Cerebellar nuclear complex (tissue), 1 donor: ENCODE measurements at places on chromosomes 7 and 10.
A peak's percentile ranks its signal among the peaks of the same experiment; 100 is the strongest.

- no peak for DNase-seq
These were observed 158.6 kb upstream of the CHRM2 start for GRCh38 chr7:136709876-136710275.

- DNase-seq = no peak
These were observed 18.0 kb downstream of the RNLS start for GRCh38 chr10:88565072-88565471.

- DNase-seq = no peak
These were observed 35.5 kb upstream of the FOXL3 start for GRCh38 chr7:254337-255037.

DNA sequence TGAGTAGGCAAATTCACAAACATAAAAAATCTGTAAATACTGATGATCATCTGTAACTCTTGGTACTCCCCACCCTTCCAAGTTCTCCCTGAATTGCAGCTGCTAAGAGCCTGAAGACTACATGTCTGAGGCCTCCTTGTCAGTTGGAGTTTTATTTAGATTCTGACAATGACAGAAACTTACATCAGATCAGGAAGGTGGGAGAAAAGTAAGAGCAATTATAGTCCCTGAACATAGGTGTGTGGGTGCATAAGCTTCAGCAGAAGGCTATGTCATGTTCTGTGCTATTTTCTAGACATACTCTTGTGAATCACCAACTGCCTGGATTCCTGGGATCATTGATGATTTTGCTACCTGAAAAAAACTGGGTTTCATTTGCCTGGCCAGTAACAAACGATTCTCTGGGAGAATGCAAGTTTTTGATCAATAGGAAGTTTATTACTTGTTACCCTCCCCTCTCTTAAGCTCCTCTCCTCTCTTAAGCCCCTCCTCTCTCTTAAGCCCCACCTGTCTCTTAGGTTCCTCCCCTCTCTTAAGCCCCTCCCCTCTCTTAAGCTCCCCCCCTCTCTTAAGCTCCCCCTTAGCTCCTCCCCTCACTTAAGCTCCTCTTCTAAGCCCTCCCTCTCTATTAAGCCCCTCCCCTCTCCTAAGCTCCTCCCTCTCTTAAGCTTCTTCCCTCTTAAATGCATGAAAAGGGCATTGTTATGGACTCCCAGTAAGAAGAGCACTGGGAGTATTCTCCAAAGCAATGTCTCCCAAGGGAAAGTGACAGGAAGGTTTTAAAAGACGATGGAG, 1183.4 kb upstream of the AUTS2 start:
- DNase-seq = no peak

GRCh38 chr10:66673071-66673470, 252.8 kb upstream of the LRRTM3 start:
- no peak for DNase-seq

DNA sequence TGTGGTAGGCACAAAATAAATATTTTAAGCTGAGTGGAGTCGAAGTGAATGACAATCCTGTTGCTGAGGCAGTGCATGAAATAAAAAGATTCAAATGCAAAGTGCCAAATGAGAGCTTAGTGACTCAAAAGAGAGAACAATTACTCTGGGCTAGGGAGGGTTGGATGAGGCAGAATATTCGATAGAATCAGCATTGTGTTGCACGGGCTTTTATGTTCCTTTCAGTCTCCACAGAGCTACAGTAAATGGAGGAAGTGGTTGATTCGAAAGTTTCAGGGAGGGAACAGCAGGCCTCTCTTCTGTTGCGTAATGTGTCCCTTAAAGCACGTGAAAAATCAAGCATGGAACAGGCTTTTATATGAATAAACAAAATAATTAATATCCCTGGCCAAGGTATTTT, 599.3 kb upstream of the CELF2 start:
- DNase-seq = no peak

GRCh38 chr7:37511915-37512314, 63.3 kb upstream of the ELMO1 start:
- DNase-seq = no peak

GRCh38 chr10:505419-505818, 184.0 kb downstream of the DIP2C start:
- no peak for DNase-seq

DNA sequence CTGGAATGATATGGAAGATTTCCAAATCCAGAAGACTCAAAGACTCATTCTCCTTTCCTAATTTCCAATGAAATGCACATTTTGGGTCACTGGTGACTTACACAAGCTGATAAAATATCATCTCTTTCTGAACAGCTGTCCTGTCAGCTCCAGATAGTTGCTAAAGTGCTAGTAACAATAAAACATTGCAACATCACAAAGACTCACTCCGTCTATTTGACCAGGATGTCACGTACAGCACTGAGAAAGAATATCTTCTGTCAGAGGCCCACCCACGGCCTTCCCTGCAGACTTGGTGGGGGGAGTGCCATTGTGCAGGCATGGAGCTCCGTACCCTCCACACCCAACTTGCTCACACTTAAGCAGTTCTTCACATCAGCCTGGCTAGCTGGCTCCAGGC, 78.9 kb upstream of the EGR2 start:
- DNase-seq = no peak

DNA sequence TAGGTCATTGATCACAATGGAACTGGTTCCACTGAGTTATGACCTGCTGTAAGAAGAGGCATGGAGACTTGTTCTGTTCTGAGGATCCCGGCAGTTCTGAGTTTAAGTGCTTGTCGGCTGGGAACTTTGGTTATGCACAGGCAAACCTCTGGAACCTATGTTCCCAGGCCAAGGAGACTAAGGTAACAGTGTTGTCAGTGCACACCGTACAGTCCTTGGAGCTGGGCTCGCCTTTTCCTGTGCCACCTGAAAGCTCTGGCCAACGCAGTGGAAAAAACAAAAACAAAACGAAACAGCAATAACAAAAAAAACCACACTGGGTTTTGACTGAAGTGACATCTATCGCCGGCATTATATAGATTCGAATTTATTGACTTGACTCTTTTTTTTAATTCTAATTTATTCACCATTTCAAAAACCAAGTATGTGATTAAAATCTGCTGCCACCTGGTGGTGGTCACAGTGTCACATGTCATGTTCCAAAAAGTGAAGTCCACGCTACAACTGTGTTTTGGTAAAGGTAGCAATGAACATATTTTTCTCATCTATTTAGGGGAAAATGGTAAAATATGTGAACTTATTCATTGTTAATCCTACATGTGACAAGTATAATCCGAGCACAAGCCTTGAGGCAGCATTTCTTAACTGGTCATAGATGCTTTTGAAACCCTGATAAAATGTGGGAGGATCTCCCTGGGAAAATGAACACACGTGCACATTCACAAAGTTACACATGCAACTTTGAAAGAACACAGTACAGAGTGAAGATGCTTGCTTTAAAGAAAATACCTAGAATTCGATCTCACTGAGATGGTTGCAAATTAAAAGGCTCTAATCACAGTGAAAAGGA, 113.8 kb upstream of the PPP2R2D start:
- DNase-seq = peak; percentile 1

DNA sequence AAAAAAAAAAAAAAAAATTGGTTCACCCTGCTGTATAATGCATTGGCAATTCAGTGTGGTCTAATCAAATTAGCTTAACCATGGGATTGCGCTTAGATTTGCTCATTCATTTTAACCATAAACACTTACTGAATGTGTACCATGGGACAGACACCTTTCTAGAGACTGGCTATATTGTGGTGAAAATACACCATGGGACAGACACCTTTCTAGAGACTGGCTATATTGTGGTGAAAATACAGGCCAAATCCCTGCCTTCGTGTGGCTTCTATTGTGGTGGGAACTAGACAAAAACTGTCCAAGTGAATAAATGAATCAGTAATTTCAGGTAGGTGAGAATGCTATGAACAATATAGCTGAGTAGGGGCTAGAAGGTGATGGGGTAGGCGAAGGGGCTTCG, 10.2 kb upstream of the REPIN1 start:
- no peak for DNase-seq

- DNase-seq = no peak
These were observed 19.4 kb upstream of the AKR1C1 start for GRCh38 chr10:4943821-4944220.

DNA sequence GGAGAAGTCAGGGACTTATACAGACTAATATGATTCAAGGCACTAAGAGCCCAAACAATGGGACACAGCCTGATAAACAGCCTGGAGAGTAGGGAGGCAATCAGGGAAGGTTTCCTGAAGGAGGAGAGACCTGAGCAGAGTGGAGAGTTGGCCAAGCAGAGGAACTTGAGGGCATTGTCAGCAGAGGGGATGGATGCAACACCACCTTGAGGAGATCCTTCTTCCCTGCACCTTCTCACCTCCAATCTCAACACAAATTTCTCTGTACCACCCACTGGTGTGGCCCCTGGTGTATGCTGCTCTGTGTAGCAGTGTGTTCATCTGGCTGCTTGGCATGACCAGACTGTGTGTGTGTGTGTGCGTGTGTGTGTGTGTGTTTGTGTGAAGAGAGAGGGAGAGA, 146.2 kb downstream of the WDR11 start:
- no peak for DNase-seq

DNA sequence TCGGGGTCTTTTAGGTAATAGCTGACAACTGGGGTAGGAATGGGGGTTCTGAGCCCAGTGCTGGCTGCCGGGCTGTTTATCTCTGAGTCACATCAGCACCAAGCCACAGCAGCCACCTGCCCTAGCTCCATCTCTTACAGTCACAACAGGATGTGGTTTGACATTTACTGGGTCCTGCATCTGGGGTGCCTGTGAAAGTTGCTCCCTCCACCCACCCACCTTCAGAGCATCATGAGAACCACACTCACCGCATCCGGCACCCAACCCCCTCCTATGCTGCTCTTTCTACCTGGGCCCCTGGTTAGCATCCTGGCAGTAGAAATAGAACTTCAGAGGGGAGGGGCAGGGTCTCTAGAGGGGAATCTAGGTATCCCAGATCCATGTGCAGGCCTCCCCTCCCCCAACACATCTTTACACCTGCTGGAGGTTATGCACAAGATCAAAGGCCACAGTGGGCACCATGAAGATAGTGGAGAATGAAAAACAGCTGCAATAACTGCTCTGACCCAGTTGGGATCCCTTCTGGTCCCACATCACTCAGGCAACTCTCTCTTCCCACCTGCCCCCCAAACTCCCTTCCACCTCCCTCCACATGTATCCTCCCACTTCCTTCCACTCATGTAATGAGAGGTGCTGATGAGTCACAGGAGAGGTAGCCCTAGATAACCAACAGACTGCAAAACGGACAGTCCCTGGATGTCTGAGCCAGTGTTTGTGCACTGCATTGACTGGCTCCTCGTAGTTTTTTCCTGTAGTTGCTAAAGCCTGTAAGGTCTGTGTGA, 38.2 kb downstream of the PRSS2 start:
- no peak for DNase-seq

DNA sequence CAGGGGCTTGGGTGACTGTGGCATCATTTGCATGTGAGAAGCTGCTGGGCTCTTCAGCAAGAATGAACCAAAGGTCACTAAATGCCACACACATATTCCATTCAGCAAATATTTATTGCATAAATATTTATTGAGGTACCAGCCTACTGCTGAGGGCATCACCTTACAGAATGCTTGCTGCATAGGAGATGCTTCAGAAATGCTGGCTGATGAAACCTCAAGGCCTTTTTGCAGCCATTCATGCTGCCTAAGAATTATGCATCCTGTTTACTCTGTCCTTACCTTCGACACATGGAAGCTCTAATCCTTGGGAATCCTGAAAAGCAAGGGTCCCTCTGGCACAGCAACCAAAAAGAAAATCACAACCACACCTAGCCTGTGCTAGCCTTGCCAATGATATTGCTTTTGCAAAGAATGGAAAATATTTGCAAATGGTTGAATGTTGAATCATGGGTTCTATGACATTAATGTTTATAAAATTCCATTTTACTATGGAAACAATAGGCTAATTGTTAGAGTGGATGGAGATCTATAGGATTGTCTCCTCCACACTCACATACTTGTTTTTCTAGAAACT, 79.6 kb downstream of the PCGF5 start:
- DNase-seq = no peak

DNA sequence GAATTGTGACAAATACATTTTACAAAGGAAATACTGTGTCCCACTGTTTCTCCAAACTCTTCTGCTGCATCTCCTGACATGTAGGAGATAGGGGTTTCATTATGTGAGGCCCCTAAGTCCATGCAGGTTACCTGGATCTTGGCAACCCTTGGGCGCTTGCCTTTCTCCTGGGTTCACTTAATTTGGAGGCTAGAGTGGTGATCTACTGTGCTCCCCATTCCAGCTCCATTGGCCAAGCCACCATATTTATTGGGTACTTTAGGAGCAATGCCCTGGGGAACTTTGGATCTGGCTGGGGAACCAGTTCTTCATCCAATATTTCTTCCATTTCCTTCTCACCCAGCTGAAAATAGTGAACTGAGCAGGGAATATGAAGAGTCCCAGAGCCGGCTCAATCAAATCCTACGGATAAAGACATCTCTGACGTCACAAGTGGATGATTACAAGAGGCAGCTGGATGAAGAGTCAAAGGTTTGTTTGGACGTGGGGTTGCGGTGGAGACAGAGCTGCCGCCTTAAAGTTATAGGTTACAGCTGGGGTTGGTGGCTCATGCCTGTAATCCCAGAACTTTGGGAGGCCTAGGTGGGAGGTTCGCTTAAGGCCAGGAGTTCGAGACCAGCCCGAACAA, 18.5 kb downstream of the MYH16 start:
- no peak for DNase-seq

GRCh38 chr10:128286141-128286761, 160.0 kb upstream of the MKI67 start:
- no peak for DNase-seq

DNA sequence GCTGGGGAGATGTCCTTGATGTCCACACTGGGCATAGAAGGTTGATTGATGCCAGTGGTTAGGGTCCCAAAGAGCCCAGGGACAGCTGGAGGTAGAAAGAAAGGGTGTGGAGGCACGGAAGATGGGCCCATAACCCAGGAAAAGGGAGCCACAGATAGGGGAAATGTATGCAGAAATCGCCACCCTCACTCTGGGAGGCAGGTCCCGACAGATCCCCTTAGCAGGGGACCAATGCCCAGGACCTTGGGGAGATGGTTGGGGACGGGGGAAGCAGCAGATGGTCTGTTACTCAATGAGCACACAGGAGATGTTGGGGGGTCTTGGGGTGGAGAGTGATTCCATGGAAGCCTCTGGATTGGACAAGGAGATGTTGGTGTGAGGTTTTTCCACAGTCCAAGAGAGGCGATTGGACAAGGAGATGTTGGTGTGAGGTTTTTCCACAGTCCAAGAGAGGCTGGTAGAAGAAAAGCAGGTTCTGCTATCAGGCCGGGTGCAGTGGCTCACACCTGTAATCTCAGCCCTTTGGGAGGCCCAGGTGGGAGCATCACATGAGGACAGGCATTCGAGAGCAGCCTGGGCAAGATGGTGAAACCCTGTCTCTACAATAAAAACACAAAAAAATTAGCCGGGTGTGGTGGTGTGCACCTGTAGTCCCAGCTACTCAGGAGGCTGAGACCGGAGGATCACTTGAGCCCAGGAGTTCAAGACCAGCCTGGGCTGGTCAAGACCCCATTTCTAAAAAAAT, 7.0 kb upstream of the PPP1R35 start:
- no peak for DNase-seq

DNA sequence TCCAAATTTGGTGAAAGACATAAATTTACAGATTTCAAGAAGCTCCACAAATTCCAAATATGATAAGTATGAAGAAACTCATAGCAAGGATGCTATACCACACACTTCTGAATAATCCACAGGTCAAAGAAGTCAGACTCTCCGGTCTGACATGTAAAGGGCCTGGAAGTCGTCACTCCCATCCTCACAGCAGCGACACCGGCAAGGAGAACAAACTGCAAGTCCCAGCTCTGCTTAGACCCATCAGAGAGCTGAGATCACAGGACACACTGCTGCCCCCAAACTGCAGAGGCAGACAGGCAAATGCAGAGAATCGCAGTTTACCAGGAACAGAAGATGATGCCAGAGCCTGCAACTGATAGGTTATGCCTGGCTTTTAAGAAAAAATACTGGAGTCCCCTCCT, 62.0 kb downstream of the AMZ1 start:
- DNase-seq = no peak
